ENCODE measurements at places on chromosomes 11 and 22. TPM values are rescaled to one million over a fixed set of nuclear protein-coding genes. Genes with fewer than 3 reads are reported as not detected.
A peak's percentile ranks its signal among the peaks of the same experiment; 100 is the strongest.

DNA sequence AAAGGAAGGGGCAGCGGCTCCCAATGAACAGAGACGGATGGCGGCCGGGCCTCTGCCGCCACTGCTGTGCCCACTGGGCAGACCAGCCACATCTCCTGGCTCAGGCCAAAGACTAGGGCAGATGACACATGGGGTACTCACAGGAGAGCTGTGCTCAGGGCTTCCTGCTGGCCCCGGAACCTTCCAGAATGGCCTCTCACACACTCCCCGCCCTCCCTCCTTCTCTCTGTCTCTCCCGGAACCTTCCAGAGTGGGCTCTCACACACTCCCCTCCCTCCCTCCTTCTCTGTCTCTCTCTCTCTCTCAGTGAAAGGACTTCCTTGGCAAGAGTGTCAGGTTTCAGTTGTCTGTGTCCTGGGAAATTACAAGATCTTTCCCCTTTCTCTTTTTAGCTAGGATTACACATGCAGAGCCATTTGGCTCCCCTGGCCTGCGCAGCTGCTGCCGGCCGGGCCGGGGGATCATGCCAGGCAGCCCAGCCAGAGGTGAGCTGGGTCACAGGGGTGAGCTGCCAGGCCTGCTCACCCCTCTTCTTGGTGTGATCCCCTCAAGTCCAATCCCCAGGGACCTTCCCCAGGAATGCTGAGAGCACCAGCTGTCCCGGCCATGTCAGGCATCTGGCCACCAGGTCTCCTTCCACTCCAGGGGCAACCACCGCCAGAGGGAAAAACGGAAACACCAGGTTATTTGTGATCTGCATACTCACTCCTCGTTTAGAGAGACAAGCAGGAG is 45.3 kb upstream of the ADA2 start:
- no peak for DNase-seq

- no peak for DNase-seq
Observed at GRCh38 chr11:88183233-88183632, 8.0 kb upstream of the RAB38 start.

DNA sequence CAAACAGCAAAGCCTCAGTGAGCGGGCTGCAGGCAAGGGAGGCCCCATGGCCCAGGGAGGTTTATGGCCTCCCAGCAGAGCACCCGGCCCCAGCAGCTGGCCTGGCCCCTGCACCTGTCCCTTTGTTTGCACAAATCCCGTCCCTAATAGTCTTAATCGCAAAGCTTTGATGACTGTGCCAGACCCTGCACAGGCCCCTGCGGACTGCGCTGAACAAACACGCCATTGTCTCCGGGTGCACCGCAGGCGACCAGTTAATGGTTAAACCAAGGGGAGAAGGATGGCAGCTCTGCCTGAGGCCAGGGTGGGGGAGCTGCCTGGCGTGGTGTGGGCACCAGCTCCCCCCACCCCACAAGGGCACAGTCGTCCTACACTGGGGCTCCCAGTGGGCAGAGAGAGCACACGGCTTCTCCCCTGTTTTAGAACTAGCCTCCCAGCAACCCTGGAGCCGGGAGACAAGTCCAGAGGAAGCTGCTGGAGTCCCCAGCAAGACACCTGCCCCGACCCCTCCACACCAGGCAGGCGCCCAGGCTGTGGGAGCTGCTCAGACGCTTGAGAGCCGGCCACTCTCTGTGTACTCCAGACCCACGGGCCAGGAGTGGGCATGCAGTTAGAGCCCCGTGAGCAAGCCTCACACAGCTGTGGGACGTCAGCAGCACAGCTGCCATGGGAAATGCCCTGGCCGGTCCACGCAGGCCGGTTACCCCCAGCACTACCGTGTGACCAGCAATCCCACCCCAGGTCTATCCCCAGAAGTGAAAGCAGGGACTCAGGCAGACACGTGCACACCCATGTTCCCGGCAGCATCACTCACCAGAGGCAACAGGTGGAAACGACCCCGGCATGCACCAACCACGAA is 39.7 kb upstream of the TH start:
- no peak for DNase-seq

DNA sequence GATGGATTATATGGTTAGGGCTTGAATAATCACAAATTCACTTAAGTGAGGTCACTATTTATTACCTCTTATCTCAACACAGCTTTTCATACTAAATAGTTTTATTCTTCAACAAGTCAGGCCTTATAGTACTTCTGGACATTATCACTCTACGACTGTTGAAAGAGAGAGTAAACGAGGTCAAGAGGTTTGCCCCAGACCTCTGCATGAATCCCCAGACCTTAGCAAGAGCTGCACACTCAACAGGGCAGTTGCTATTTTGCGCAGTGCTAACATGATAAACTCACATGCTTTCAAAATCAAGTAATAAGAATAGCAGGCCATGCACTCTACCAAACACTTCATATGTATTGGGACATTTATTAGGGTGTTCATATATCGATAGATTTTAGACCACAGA is 60.5 kb downstream of the DDI1 start:
- DNase-seq, result no peak

GRCh38 chr22:37931893-37932389 is 21.5 kb downstream of the C22orf23 start:
- no peak for DNase-seq

- DNase-seq, result no peak
Observed at GRCh38 chr11:117716521-117717440, 80.2 kb downstream of the DSCAML1 start.

GRCh38 chr11:11044137-11044855 is 186.4 kb upstream of the ZBED5 start:
- no peak for DNase-seq

- no peak for DNase-seq
Observed at GRCh38 chr11:116776522-116776984, 3.8 kb upstream of the BUD13 start.

GRCh38 chr22:39994566-39995392 is at the start of gene FAM83F:
Gene FAM83F, plus strand, starts transcription at chr22:39994954. Its CDS starts 89 bp downstream, at chr22:39995043.
- DNase-seq, result no peak

DNA sequence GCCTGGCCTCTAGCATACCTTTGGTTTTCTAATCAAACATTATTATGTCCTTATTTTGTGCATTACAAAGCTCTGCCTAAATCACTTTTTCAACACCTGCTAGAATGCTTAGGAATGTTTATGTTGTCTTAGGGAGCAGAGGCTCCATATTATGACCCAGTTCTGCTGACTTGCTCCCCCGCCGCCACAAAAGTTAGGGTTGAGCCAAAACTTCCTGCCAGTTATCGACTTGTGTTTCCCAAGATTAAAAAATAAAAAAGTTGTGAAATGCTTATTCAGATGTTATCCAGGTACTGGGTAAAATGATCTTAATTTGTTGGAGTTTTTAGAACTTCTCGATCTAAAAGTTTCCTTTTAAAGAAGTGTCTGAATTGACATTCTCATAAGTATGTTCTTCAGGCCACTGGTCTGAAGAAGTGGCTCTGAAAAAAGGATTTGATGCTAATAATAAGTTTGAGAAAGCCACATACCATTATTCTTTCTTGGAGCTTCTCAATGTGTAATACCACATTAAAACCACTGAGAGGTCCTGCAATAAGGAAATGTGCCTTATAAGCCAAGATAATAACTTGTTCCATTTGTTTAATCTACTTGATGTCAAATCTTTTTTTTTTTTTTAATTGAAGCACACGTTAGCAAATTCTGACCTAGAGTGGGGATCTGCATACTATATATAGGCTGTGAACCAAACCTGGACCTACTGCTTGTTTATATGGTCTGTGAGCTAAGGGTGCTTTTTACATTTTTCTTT is 2.2 kb downstream of the RNF185 start:
- no peak for DNase-seq

DNA sequence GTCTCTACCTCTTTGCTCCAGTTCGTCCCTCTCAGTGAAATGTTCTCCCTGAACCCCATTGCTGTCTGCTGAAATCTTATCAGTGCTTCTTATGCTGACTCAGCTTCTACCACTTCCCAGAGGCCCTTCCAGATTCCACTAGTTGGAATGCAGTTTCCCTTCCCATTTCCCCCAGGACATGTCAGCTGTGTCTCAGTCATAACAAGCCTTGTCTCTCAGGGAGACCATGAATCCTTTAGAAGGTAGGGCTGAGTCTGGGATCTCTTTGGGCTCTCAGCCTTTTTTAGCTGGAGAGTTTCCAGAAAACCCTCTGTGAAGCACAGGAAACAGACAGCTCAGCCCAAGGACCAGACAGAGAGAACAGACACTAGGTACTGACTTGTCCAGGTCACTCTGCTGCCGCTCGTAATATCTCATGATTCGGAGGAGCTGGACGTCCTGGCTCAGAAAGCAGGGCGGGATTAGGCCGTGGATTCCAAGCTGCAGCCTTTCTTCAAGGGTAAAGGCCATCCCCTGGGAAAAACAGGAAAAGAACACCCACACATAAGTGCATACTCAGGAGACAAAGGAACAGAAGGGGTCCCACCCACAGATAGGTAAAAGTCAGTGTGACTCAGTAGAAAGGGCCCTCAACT is 113.0 kb downstream of the ME3 start:
- DNase-seq, result no peak

- DNase-seq, result no peak
Observed at GRCh38 chr22:49422701-49423100, 405.0 kb downstream of the BRD1 start.

- DNase-seq, result peak; percentile 33
Observed at GRCh38 chr11:117796872-117797529, at the start of gene DSCAML1. Gene DSCAML1, minus strand, starts transcription at chr11:117797216. Its CDS starts 137 bp downstream, at chr11:117797079.

GRCh38 chr11:3156282-3156660 is 8.8 kb downstream of the OSBPL5 start:
- DNase-seq, result no peak

- no peak for DNase-seq
Observed at GRCh38 chr11:61916737-61917333, 531 bp downstream of the RAB3IL1 start.

- DNase-seq, result no peak
Observed at GRCh38 chr11:86039094-86039493, 29.8 kb downstream of the PICALM start.

- no peak for DNase-seq
Observed at GRCh38 chr22:30043161-30043560, 37.1 kb upstream of the HORMAD2 start.

- DNase-seq, result no peak
Observed at GRCh38 chr11:35927682-35928081, 16.2 kb upstream of the LDLRAD3 start.

GRCh38 chr11:34318111-34319037 is 39.4 kb downstream of the ABTB2 start:
- no peak for DNase-seq

DNA sequence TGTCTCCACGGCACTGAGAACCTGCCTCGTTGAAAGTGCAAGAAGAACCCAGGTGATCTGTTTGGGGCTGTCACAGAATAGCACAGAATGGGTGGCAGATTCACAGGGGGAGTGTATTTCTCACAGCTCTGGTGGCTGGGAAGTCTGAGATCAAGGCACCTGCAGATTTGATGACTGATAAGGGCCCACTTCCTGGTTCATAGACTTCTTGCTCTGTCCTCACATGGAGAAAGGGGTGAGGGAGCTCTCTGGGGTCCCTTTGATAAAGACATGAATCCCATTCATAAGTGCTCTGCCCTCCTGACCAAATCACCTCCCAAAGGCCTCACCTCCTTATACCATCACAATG is 198.5 kb upstream of the SORL1-AS1 start:
- no peak for DNase-seq

DNA sequence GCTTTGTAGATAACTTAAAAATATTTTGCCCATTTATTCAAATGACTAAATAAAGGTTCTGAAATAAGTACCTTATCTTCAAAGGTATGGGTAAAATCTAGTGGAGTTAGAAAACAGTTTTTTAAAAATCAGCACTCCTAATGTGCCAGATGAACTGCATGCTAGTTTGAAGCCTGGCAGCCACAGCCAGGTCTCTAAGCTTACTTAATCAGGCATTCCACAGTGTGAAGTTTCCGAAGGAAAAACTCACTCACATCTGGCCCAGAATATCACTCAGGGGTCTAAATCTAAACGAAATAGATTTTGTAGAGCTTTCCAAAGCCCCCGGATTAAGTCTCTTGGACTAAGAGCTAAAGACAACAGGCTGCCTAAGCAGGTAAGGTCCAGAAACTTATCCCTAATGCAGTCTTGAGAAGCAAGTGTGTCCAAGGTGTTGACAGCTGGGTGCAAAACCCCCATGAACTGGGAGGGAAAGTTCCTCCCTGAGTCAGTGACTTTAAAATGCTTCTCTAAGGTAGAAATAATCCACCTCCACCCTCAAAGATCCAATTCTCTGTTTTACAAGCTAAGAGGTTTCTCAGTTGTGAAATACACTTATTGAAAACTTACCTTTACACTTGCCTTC is 157.6 kb downstream of the FCHSD2 start:
- DNase-seq, result no peak

GRCh38 chr11:118224511-118225188 is at the start of gene JAML:
Gene JAML, minus strand, starts transcription at chr11:118225011. Its CDS starts 10,145 bp downstream, at chr11:118214866.
- peak; percentile 53 for DNase-seq

- no peak for DNase-seq
Observed at GRCh38 chr11:62644220-62644619, 2.2 kb downstream of the GANAB start.

DNA sequence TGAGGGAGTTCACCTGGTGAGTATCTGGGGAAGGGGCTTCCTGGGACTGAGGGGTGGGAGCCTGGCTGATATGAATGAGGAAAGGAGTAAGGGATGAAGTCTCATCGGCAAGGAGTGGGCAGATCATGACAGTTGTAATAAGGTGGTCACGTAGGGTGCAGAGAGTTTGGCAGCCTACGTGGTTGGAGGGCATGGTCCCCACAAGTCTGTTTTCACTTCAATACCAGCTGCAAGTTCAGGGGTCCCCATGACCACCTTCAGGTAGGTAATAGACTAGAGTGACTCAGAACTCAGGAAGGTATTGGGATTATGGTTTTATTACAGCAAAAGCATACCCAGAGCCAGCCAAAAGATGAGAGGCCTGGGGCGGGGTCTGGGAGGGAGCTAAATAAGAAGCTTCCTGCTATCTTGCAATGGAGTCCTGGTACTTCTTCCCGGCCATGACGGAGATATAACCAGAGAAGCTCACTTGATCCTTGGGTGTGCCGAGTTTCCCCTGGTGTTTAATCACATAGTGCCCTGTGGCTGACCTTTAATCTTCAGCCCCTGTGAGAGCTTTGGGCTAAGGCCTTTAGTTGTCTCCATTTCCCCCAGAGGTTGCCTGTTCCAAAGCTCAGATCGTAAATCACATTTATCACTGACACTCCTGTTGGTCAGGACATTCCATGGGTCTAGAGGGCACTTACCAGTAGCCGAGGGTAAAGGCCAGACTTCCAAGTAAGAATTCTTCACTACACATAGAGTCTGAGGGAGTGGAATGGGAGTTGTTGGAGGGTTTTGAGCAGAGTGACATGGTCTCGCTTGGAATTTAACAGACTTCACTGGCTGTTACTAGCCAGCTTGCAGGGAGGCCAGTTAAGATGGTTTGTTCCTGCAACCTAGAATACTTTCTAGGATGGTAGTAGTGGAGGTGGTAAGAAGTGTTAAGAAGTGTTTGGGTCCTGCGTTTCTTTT is 9.1 kb downstream of the SLC3A2 start:
- no peak for DNase-seq

- no peak for DNase-seq
Observed at GRCh38 chr11:134667175-134667500, 255.1 kb upstream of the B3GAT1 start.

Gene OR56A5
- not detected for total RNA-seq

Gene OR56A1
- not detected for total RNA-seq

Gene PGA3
- not detected for total RNA-seq

Gene OR5P2
- not detected for total RNA-seq

Gene OR52E8
- not detected for total RNA-seq

Gene PLXNB2
- 4.8 TPM for total RNA-seq

Gene HORMAD2
- not detected for total RNA-seq

Gene PPP2R5B
- 7.9 TPM for total RNA-seq

Gene FGF4
- total RNA-seq, result not detected

Gene TP53I11
- 13.5 TPM for total RNA-seq

Gene FGF19
- not detected for total RNA-seq

Gene TMPRSS13
- total RNA-seq, result 0.38 TPM

Gene CRYBB2
- total RNA-seq, result 0.58 TPM

Gene CD248
- total RNA-seq, result 0.82 TPM

Gene TBX1
- total RNA-seq, result not detected
